ENCODE measurements at places on chromosomes 2 and 18.

GRCh38 chr2:142742371-142743214, 134.9 kb upstream of the KYNU start:
- DNase-seq, result no peak
- no peaks in the 10 kb centered on the region for H3K4me1 ChIP-seq
- no peaks in the 10 kb centered on the region for H3K36me3 ChIP-seq
- H3K4me3 ChIP-seq, result no peak overlapping the region
- no peaks in the 10 kb centered on the region for H3K27me3 ChIP-seq

DNA sequence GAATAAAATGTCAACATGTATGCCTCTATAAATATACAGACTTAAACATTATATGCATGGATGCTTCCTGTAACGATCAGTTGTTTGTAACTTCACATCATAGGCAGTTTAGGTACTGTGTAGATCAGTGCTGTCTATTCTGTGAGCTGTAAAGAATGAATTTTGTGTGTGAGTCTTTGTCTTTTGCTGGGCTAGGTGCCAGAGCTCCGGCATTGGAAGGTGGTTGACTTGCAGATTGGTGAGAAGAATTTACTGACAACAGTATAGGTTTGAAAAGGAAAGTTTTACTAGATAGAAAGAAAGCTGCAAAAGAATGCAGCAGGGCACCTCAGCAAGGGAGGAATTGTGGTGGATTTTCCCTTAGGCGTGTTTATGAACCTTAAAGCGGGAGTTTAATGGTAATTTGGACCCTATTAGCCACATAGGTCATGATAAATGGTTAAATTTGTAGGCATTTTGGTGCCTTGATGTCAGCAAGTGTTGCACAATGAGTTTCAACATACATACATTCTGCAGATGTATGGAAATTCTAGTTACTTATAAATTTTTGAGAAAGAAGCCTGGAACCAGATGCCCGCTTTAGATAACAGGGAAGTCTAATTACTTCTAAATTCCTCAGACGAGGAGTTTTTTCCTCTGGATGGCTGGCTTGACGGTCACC, 6.7 kb upstream of the QPCT start:
- no peaks in the 10 kb centered on the region for H3K27me3 ChIP-seq
- no peaks in the 10 kb centered on the region for H3K36me3 ChIP-seq
- no peak for DNase-seq
- H3K4me3 ChIP-seq, result no peak overlapping the region
- H3K27ac ChIP-seq, result no peak overlapping the region
- no peaks in the 10 kb centered on the region for H3K4me1 ChIP-seq

- H3K36me3 ChIP-seq, result no peaks in the 10 kb centered on the region
- H3K27ac ChIP-seq, result no peak overlapping the region
- H3K27me3 ChIP-seq, result no peaks in the 10 kb centered on the region
These were observed 11.0 kb downstream of the TANK start for GRCh38 chr2:161170958-161171932.

- H3K27me3 ChIP-seq, result no peaks in the 10 kb centered on the region
- DNase-seq, result no peak
- H3K4me3 ChIP-seq, result no peak overlapping the region
- no peaks in the 10 kb centered on the region for H3K4me1 ChIP-seq
These were observed 54.9 kb upstream of the MAP2 start for GRCh38 chr2:209368914-209369313.

DNA sequence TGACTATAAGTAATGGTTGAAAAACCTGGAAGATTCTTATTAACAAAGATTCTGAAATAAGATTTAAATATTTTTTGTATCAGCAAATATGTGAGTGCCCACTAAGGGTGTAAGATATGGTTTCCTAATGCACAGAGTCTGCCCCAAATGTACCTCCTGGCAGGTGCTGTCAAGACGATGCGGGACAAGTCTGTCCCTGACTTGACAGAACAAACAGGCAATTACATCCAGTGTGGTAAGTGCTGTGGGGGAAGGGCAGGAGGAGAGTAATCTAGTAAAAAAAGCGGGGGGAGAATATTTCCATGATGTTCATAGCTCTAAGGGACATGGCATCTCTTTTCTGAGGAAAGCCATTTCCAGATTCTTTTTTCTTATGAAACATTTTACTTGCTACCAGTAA, 127.5 kb downstream of the COL4A4 start:
- DNase-seq, result no peak
- no peak overlapping the region for H3K27ac ChIP-seq
- H3K36me3 ChIP-seq, result no peaks in the 10 kb centered on the region
- H3K4me3 ChIP-seq, result no peak overlapping the region
- H3K27me3 ChIP-seq, result peaks cover 53% of the 10 kb centered on the region

GRCh38 chr2:73961823-73962615, 22.7 kb upstream of the TET3 start:
- H3K4me1 ChIP-seq, result no peaks in the 10 kb centered on the region
- peaks cover 25% of the 10 kb centered on the region for H3K36me3 ChIP-seq
- H3K27me3 ChIP-seq, result no peaks in the 10 kb centered on the region
- DNase-seq, result no peak
- H3K27ac ChIP-seq, result no peak overlapping the region
- no peak overlapping the region for H3K4me3 ChIP-seq

DNA sequence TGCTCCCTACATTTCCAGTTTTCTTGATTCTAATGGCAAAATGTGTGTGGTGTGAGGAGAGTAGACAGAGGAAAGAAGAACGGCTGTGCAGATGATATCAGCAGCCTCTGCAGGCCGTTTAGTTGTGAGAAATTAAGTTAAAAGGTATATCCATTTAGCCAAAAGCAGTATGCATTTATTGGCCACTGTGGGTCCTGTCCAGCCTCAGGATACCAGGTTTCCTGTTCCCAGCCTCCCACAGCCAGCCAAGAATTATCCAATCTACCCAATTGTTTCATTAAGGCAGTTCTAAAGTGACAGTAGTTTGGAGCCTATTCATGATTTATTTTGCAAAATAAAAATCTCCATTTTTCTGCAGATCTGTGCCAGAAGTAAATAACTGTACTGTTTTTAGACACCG, 107.5 kb downstream of the TMEM18 start:
- no peak overlapping the region for H3K4me3 ChIP-seq
- no peaks in the 10 kb centered on the region for H3K4me1 ChIP-seq
- H3K36me3 ChIP-seq, result no peaks in the 10 kb centered on the region
- H3K27ac ChIP-seq, result no peak overlapping the region
- no peak for DNase-seq

GRCh38 chr2:70962211-70962884, 16.1 kb upstream of the ANKRD53 start:
- H3K36me3 ChIP-seq, result no peaks in the 10 kb centered on the region
- H3K4me1 ChIP-seq, result peaks cover 20% of the 10 kb centered on the region
- peaks cover 15% of the 10 kb centered on the region for H3K27me3 ChIP-seq
- no peak overlapping the region for H3K27ac ChIP-seq

DNA sequence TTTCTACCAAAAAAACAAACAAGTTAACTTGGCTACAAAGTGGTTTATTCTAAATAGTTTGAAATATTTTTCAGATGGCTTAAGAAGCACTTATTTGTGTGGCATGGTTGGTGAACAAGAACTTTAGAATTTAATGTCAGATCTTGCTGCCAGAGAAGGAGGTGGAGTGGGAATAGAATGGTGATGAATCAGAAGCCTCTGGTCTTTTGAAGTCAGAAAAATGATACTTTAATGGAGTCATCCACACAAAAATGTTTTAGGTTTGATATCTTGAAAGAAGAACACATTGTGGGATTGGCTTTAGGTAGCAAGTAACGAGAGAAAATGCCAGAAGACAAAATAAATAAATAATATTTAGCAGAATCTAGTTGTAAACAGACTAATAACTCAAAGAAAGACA, 243.1 kb upstream of the FANCL start:
- no peak overlapping the region for H3K4me3 ChIP-seq
- no peak for DNase-seq
- no peaks in the 10 kb centered on the region for H3K4me1 ChIP-seq
- no peaks in the 10 kb centered on the region for H3K27me3 ChIP-seq

DNA sequence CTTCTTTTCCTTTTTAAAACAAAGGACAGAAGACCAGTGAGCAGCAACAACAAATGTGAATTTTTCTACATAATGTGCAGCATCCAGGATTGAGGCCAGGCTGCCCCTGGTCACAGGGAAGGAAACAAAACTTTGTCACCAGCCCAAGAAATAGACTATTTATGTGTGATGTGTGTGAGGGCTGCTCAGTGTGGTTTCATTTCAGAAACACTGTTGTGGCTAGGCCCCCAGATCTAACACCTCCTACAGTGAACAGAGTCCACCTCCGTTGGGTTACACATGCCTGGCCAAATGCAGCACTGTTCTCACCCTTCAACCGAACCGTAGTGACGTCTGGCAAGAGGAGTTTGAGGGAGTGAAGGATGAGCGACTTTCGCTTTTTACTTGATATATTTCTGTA, 146.3 kb upstream of the RIOK3 start:
- no peaks in the 10 kb centered on the region for H3K36me3 ChIP-seq
- no peak overlapping the region for H3K4me3 ChIP-seq

- no peak overlapping the region for H3K27ac ChIP-seq
- H3K36me3 ChIP-seq, result no peaks in the 10 kb centered on the region
- DNase-seq, result no peak
- H3K4me1 ChIP-seq, result peaks cover 10% of the 10 kb centered on the region
- no peaks in the 10 kb centered on the region for H3K27me3 ChIP-seq
These were observed 61.4 kb downstream of the SMAD7 start for GRCh38 chr18:48889115-48889941.

GRCh38 chr2:26674771-26675170, 17.8 kb upstream of the KCNK3 start:
- no peak overlapping the region for H3K27ac ChIP-seq
- peaks cover 7% of the 10 kb centered on the region for H3K27me3 ChIP-seq
- no peak overlapping the region for H3K4me3 ChIP-seq
- H3K36me3 ChIP-seq, result no peaks in the 10 kb centered on the region

GRCh38 chr2:37881397-37881796, 43.7 kb upstream of the RMDN2 start:
- H3K4me1 ChIP-seq, result no peaks in the 10 kb centered on the region
- H3K4me3 ChIP-seq, result no peak overlapping the region
- no peaks in the 10 kb centered on the region for H3K36me3 ChIP-seq
- H3K27me3 ChIP-seq, result peaks cover 4% of the 10 kb centered on the region
- no peak for DNase-seq

DNA sequence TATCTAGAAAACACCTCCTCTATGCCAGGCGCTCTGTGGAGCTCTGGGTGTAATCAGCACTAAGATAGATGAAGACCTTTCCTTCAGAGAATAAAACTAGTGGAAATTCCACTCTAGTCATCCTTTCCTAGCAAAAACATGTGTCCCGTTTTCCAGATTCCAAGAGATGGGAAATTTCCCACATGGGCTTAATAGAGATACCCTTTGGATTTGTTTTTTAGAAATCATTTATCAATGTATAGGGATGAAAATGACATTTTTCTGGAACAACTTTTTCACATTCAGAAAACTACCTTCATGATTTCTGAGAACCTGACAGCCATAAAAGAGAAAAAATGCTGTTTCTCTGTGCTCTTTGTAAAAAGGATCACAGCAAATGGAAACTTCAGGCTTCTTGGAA, 152.1 kb downstream of the NCKAP5 start:
- H3K36me3 ChIP-seq, result no peaks in the 10 kb centered on the region
- no peaks in the 10 kb centered on the region for H3K4me1 ChIP-seq
- H3K4me3 ChIP-seq, result no peak overlapping the region
- no peak overlapping the region for H3K27ac ChIP-seq
- no peak for DNase-seq

DNA sequence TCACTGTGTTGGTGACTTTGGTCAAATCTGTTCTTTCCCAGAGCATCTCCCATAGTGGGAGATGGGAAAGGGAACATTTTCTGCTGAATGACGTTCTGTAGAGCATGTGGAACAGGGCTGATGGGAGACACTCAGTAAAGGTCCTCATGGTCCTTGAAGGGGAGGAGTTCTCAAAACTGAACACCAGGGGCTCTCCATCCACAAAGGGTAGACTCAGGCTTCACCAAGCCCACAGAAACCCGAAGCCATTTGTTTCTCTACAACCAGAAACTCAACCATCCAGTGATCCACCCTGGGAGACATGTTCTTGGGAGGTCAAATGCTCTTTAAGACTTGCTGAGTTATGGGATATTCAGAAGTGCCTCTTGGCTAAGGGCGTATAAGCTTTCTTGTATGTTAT, 131.8 kb downstream of the ACOXL start:
- no peaks in the 10 kb centered on the region for H3K36me3 ChIP-seq
- DNase-seq, result no peak
- H3K27ac ChIP-seq, result no peak overlapping the region
- H3K27me3 ChIP-seq, result no peaks in the 10 kb centered on the region

GRCh38 chr2:38438883-38439612, 62.0 kb upstream of the ATL2 start:
- H3K27me3 ChIP-seq, result no peaks in the 10 kb centered on the region
- DNase-seq, result no peak
- H3K36me3 ChIP-seq, result no peaks in the 10 kb centered on the region
- no peak overlapping the region for H3K27ac ChIP-seq

Measured in natural killer cell (primary cell).